ENCODE measurements at places on chromosomes 12 and 14.

GRCh38 chr14:76077340-76077739 lies 74.4 kb upstream of the GPATCH2L start:
- DNase-seq = no peak

DNA sequence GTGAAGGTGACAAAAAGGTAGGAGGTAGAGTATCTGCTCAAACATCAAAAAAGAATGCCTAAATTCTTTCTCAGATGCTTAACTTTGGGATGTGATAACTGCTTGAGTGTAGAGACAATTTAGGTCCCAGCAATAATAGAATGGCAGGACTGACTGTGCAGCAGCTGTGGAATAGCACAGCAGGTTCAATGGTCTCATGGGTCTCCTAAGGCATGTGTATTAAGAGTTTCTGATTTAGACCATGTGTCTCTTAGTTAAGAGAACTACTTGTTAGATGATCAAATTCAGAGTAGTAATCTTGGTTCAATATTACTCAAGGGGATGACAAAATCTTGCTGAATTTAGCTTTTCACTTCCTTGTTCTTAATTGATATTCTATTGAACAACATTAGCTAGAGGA lies 72.0 kb downstream of the ALX1 start:
- DNase-seq = no peak

DNA sequence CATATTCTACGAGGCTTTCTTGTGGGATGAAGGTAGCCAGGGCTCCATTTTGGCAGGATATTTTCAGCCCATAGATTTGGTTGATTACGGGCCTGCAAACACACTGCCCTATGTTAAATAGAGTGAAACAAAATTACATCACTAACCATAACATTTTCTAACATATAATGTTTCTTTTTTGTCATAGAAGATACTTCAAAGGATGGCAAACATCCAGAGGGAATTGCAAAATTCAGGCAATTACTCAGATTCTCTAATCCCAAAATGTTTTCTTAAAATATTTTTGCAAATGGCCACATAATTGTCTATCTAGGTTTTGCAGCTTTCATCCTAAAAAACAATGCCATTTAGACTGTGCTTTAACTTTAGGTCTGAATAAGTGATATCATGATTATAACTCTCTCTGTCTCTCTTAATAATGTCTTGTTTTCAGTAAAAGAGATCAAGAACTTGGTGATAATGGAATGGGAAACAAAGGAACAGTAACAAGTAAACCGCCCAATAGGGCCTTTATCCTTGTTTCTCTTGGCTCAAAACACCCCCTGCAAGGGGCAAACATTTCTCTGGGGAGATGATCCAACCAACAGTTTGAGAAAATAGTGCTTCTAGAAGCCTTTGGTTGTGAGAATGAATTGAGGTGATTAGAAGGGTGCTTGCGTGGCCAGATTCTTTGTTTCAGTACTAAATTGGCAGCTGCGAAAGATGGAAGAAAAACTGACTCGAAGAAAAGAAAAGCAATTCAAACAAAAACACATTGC lies 54.4 kb upstream of the BTG1 start:
- no peak for DNase-seq

- no peak for DNase-seq
Measured at GRCh38 chr12:16685107-16685506, 79.1 kb upstream of the LMO3 start.

- peak; percentile 12 for DNase-seq
Measured at GRCh38 chr14:100534528-100535286, 52.5 kb downstream of the BEGAIN start.

DNA sequence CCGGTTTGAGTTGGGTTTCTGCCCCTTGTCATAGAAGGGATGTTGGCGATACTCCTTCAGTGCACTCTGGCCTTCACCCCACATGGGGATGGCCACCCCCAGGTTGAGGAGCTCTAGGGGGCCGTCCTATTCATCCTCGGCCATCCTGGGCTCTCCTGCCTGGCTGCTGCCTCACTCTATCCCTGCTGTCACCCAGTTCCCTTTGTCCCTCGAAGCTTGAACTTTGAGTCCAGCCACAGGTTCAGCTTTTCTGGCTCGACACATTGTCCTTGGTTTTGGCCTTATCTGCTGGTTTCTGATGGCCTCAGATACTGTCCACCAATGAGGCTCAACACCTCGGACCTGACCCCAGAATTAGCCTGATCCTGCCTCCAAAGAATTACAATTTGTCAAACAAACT lies 58.6 kb downstream of the C14orf132 start:
- DNase-seq = no peak

DNA sequence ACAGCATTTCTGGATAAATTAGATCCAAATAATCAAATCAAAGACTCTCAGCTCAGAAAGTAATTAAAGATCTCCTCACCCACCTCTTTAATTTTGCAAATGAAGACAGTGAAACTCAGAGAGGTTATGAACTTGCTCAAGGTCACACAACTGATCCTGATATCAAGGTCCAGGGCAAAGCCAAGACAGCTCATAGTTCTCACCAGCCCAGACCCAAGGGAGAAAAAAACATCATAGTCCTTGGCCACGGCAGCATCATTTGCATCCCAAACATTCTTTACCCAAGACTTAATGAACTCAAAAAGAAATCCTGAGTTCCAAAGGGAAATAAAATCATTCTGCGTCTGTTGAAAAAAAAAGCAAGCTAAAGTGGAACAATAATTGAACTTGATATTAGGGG lies 112.1 kb downstream of the DAD1 start:
- DNase-seq = no peak

DNA sequence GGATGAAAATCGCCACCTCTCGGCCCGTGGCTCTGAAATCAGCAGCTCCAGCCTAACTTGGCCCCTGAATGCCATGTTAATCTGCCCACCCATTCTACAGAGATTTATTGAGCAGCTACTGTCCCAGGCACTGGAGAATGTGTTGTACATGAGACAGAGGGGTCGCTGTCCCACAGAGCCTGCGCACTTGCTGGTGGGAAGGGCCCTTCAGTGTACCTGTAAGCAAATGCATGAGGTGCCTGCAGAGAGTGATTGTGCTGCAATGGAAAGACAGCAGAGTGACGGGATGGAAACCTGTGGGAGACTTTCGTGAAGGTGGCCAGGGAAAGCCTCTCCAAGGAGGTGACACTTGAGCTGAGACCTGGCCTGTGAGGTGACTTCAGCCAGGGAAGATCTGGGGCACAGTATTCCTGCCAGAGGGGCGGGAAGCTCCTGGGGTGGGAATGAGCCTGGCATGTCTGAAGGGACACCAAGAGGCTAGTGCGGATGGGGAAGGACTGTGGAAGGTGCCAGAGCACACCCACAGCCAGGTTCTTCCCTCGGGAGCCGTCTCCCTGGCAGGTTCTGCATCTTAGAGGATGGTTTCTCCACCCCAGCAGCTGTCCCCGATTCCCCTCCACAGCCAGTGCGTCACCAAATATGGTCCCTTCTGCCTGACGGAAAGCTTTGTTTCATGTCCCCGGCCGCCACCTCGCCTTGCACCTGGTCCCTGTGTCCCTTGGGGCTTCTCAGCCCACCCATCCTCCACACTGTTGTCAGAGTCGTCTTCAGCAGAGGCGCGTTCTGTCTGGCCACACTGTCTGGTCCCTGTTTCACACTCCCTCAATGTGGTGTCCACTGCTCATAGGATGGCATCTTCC lies 8.7 kb downstream of the SMIM41 start:
- no peak for DNase-seq

GRCh38 chr14:58428118-58428683 lies 682 bp downstream of the KIAA0586 start:
- no peak for DNase-seq

DNA sequence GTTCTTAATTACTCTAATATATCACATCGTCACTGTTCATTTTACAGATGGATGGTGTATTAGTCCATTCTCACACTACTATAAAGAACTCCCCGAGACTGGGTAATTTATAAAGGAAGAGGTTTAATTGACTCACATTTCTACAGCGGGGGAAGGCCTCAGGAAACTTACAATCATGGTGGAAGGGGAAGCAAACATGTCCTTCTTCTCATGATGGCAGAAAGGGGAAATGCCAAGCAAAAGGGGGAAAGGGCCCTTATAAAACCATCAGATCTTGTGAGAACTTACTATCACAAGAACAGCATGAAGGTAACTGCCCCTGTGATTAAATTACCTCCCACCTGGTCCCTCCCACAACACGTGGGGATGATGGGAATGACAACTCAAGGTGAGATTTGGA lies 6.5 kb downstream of the TMBIM4 start:
- DNase-seq = no peak

- DNase-seq = peak; percentile 52
Measured at GRCh38 chr12:14774906-14775635, 28.2 kb downstream of the WBP11 start.

- DNase-seq = no peak
Measured at GRCh38 chr14:83556065-83556464, 1973.9 kb upstream of the FLRT2 start.

GRCh38 chr14:92323011-92323915 lies at the start of gene SLC24A4:
SLC24A4 (plus strand) TSS chr14:92323165; CDS start chr14:92323831, 666 bp downstream.
- DNase-seq = peak; percentile 31

GRCh38 chr12:87274594-87275245 lies 754.5 kb downstream of the C12orf50 start:
- DNase-seq = no peak

- DNase-seq = no peak
Measured at GRCh38 chr12:27541031-27541719, 17.2 kb downstream of the PPFIBP1 start.

- no peak for DNase-seq
Measured at GRCh38 chr12:3571724-3572123, 80.7 kb downstream of the PRMT8 start.

DNA sequence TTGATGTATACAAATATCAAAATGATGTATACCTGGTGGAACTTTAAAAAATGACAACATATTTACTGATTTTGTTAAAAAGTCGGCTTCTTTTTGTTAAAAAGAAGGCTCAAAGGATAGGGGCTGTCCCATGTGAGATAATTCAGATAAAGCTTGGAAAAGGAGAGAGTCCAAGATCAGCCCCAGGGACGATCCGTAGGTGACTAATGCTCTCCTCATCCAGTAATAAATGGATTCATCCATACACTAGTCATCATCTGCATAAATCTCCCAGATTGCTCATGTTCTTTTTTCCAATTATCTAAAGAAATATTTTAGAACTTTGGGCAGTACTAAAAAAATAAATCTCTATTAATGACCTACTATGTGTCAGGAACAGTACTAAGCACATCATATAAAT lies 23.4 kb upstream of the FSCB start:
- no peak for DNase-seq

DNA sequence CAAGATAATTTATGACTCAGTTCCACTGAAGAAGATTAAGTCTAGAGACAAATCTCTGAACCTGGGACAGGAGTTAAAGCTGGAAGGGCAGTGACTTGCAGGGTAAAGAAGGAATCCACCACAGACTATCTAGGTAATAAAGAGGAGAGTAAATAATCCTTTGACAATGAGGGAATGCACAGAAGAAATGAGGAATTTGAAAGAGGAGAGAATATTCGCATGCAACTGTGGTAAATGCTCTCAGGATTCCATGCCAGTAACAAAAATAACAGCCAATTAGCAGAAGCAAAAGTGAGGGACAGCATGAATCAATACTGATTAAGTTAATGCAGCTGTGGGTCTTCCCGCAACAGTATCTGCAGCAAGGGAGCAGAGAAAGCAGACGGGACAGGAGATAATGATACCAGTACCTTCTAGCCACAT lies 77.0 kb downstream of the KITLG start:
- no peak for DNase-seq

DNA sequence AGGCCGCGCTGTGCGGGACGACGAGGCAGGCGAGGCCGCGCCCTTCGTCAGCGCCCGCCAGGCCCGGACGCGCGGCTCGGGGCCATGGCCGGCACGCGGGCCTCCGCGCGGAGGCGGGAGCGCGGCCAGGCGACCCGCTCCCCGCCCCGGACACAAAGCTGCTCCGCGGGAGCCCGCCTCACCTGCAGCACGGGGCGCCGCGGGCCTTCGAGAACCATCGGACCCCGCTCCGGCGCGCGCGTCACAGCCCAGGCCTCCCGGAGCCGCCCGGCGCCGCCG lies 342 bp downstream of the DICER1 start:
- no peak for DNase-seq

DNA sequence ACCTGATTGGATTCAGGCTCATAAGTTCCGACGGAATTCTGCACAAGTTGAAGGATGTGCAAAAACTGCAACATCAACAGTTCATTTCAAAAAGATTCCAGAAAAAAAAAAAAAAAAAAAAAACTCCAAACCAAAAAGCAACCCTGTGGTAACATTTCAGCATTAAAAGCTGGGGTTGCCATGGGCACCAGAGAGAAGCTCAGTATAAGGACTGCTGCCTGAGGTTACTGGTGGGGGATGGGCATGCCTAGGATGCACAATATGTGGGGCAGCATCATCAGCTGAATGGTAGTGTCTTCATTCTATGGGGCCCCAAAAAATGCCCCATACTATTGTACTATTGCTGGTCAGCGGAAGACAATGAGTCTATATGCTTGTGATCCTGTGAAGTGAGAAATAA lies 44.7 kb downstream of the MBIP start:
- DNase-seq = no peak

GRCh38 chr14:77406086-77406485 lies 17.2 kb downstream of the NOXRED1 start:
- no peak for DNase-seq

DNA sequence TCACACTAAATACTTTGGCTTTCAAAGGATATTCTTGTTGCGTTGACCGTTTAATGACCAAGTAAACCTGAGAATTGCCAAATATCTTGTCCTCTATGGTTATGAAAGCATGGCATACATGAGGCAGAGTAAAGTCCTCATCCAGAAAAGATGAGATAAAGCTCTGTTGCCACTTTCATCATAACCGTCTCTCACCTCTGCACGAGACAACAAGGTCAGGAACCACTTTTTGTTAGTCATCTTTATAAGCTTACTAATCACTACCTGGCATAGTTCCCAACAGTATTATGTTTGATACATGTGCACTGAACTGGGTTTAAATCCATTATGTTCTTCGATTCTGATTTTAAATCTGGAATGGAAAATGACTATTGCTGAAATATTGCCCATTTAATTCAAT lies 31.3 kb downstream of the PTPRB start:
- DNase-seq = no peak

DNA sequence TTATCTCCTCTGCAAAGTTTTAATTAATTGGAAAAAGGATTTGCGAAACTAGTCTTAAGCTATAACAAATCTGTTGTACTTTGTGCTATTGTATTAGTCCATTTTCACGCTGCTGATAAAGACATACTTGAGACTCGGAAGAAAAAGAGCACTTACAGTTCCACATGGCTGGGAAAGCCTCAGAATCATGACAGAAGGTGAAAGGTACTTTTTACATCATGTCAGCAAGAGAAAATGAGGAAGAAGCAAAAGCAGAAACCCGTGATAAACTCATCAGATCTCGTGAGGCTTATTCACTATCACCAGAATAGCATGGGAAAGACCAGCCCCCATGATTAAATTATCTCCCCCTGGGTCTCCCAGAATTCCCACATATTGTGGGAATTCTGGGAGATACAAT lies 118.1 kb upstream of the PRKD1 start:
- DNase-seq = no peak

Measured in left ventricle myocardium superior (tissue), 1 donor.